LHCN-M2 (cell line): ENCODE measurements at places on chromosomes 5 and 9.

- no peak for DNase-seq
These were observed 1864.7 kb upstream of the ACO1 start for GRCh38 chr9:30519756-30520155.

- no peak for DNase-seq
These were observed 181.8 kb upstream of the ELL2 start for GRCh38 chr5:96143450-96143849.

DNA sequence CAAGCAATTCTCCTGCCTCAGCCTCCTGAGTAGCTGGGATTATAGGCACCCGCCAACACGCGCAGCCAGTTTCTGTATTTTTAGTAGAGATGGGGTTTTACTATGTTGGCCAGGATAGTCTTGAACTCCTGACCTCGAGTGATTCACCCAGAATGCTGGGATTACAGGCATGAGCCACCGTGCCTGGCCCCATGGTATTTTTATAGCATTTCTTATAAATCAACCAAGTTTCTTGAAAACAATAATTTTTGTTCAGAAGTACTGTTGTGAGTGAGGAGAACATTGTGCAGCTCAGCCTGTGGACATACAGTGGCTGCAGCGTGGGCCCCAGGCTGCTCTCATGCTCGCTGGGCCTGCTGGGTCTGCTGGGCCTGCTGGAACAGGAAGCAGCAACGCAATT, 45.3 kb downstream of the MAP1B start:
- peak; percentile 65 for DNase-seq

GRCh38 chr9:121963528-121963995, 129.5 kb downstream of the TTLL11 start:
- peak; percentile 24 for DNase-seq
